ENCODE measurements at places on chromosomes 16 and 17.

DNA sequence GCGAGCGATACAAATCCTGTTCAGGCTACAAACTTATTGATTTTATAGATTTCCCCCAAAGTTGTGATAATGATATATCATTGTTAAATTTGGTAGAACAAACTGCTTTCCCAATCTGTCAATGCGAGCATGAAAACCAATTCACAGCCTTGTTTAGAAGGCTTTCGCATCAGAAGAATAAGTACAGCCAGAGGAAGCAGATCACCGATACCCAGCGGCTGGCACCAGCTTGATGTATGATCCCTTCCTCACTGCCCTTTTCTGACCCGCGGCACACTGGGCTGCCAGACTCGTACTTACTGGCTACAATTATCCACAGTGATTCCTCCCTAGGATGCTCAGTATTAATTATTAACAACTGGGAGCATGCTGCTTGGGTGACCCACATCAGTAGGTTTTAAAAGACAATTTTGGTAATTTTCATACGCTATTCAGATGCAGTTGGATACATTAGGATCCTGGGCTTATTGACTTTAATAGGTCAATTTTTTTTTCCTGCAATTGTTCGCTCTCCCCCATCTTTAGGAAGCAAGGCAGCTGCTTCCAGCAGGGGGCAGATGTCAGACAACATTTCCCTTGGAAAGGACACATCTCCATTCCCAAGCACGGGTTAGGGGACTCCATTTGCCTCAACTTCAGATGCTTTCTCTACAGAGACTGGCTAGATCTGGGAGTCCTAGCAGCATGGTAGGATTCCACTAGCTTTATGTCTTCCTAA is 582.7 kb upstream of the PSMD7 start:
- DNase-seq = peak; percentile 71

- DNase-seq = no peak
Observed at GRCh38 chr17:64128787-64129514, 993 bp downstream of the ERN1 start.

GRCh38 chr17:17304521-17304985 is 1.4 kb downstream of the NT5M start:
- no peak for DNase-seq

GRCh38 chr17:28700830-28701492 is 10.7 kb downstream of the PROCA1 start:
- DNase-seq = no peak

GRCh38 chr17:50909765-50910605 is 43.8 kb upstream of the TOB1 start:
- no peak for DNase-seq

DNA sequence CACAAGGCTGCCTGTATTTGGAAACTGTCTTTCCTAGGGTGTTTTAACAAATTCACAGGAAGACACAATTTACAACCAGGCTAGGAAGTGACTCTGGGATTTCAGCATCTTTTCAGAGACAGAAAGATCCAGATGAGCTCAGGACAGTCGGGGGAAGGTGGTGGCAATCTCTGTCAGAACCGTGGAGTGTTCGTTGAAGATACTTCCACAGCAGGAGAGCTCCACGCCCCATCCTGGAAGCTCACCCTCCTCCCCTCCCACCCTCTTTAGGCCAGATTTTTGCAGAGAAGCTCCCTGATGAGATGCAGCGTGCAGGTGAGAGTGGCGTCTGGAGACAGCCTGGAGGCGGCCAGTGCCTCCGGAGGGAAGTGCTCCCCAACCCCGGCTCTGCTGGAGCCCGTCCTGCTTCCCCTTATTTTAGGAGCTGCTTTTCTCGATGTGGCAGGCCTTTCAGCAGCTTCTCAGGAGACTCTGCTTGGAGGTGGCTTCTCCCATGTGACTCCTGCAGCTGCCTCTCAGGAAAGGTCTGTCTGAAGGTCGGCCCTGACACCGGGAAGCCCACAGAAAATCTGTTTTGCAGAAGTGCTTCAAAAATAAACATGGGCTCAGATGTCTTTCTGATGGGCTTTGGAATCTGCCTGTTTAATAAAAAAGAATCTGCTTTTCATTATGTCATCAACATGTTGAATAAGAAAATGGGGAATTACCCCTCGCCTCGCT is 186.4 kb upstream of the CHMP6 start:
- DNase-seq = no peak

DNA sequence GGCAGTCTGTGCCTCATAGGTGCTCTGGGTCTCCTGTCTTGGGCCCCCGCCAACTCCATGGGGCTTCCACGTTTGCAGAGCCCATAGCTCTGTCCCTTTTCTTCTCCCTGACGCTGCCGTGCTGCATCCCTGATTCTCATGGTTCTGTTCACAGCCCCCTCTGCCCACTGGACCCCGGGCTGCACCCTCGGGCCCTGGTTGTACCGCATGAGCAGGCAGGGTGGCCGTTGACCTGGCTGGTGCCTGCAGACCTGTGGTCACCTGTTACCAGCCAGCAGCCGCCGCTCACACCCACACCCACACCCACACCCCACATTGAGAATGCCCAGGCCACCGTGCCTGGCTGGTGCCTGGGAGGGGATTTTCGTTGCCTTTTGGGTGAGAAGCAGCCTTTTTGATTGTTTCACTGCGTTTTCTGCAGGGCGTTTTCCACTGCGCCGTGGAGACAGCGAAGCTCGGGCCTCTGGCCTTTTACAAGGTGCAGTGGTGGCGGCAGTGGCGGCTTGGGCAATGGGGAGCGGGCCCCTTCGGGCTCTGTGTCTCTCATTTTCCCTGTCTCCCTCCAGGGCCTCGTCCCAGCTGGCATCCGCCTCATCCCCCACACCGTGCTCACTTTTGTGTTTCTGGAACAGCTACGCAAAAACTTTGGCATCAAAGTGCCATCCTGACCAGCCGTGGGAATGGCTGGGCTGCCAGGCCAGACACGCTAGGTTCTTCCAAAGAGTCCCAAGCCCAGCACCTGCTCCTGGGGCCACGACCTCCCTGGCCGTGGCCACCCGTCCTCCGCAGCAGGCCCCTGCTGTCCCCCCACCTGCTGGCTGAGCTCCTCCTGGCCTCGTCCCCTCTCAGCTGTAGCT is 7.6 kb downstream of the SLC25A10 start:
- peak; percentile 42 for DNase-seq

DNA sequence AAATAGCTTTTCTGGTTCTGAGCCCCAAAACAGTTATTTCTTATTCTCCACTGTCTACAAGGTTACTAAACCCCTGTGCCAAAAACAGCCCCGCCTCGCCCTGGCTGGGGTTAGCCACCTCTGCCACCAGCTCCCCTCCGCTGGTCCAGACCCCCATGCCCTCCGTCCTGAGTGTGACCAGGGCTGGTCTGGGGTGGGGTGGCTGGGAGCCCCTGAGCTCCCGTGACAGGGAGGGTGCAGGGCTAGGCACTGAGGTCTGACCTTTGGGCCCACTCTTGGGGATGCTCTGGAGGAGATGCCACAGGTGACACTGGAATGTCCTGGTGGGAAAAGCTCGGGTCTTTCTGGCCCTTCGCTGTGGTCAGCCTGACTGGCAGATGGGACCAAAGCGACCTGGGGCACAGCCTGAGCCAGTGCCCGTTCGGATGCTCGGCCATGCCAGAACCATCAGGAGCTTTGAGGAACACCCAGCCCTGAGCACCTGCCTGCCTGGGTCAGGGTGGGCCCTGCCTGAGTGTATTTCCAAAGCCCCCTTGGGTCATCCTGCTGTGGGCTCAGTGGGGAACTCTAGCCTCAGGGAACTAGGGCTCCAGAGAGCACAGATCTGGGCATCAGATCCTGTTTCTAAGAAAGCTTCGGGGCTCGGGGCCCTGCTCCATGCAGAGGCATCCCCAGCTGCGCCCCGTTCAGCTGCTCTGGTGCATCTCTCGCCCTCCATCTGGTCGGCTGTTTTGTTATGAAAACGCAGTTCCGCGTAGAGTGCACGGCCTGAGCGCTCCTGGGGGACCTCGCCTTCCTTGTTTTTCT is 72.1 kb upstream of the GNG13 start:
- DNase-seq = no peak

DNA sequence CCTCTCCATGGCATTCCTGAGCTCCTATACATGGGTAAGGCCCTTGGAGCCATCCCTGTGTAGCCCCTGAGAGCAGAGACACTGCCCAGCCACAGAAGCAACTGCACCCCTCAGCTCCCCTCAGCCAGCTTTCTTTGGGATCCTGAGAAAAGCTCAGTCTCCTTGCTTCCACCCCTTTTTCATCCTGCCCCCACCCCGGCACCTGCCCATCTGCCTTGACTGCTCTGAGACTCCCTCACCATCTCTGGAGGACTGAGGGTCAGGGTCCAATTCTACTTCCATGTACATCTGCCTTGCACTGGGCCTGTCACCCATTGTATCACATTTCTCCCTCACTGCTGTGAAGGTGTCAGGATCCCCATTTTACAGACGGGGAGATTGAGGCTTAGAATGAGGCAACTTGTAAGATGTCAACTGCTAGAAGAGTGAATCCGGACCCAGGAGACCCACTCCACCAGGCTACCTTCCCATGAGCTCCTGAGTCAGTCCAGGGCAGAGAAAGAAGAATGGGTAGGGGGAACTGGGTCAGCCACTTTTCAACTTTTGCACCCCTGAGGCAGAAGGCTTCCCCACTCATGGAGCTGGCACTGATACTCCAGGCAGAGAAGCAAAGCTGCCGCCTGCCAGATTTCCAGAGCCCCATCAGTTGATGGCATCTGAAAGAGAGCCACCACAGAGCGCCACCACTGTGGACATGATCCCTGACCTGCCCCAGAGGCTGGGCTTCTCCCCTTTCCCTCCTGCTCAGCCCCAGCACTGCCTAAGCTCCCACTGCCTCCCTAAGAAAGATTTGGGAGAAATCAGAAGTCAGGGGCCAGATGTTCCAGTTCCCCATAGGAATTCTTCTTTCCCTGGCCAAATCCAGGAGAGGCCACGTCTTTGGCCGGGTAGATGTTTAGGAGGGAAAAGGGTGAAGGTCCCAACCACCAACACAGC is 135.4 kb downstream of the TMEM132E start:
- DNase-seq = no peak

DNA sequence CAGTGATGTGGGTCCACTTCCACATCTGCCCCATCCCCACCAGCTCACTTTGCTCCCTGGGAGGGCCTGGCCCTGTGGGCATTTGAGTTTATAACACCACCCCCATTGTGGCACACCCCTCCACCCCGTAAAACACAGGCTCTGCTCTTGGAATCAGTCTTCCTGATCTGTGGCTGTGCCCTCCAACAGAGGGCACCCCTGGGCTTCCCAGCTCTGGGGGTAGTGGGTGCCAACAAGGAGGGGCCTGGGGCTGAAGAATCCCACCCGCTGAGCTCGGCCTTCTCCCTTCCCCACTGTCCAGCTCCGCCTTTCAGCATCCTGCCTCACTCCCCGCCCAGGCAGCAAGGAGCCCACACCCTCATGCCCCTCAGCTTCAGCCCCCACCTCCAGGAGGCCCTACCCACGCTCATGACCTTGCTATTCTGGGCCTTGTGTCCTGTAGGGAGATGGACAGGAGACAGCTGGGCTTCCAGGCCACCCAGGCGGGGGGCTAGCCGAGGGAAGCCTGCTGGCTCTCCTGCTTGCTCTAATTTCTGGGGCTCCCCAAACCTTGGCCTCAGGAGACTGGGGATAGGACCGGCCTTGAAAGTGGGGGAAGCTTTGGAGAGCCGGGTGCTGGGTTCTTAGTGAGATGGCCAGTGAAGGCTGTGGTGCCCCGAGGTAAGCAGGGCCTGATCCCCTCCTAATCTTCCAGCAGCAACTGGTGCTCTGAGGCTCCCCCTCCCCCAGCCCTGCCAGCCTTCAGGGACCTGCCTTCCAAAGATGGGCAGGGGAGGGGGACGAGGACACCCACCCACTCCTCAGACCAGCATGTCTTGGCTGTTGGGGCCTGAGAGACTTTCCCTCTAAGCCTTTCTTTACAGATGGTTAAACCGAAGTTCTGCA is 2.9 kb upstream of the ATP2A1 start:
- no peak for DNase-seq

GRCh38 chr16:87288753-87289362 is 28.3 kb downstream of the C16orf95 start:
- no peak for DNase-seq

DNA sequence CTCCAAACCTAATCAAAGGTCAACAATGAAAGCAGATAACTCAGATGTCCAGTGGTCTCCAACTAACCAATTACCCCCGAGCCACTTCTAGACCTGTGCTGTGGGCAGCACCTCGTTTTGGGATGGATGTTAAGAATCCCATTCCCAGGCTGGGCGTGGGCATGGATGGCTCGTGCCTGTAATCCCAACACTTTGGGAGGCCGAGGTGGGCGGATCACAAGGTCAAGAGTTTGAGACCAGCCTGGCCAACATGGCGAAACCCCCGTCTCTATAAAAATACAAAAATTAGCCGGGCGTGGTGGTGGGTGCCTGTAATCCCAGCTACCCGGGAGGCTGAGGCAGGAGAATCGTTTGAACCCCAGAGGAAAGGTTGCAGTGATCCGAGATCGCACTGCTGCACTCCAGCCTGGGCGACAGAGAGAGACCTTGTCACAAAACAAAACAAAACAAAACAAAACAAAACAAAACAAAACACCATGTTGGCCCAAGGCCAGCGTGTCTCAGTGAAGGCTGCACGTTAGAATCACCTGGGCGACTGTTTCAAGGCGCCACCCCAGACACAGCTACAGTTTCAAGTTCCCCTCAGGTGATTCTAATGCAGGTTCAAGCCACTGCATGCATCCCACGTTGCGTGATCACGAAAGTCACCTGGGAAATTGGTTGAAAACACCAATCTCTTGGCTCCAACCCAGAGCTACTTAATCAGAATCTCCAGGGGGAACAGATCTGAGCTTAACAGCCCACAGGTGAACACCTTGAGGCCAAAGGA is 21.3 kb downstream of the COX4I1 start:
- DNase-seq = no peak

- DNase-seq = no peak
Observed at GRCh38 chr17:63694950-63695773, 4.8 kb downstream of the LIMD2 start.

- no peak for DNase-seq
Observed at GRCh38 chr16:57634171-57634570, 5.7 kb downstream of the ADGRG1 start.

Data from globus pallidus (tissue), 1 donor.